ENCODE measurements at places on chromosomes 1 and 21.
A peak's percentile ranks its signal among the peaks of the same experiment; 100 is the strongest.

GRCh38 chr1:65166572-65167305, 18.7 kb downstream of the AK4 start:
- DNase-seq: no peak

DNA sequence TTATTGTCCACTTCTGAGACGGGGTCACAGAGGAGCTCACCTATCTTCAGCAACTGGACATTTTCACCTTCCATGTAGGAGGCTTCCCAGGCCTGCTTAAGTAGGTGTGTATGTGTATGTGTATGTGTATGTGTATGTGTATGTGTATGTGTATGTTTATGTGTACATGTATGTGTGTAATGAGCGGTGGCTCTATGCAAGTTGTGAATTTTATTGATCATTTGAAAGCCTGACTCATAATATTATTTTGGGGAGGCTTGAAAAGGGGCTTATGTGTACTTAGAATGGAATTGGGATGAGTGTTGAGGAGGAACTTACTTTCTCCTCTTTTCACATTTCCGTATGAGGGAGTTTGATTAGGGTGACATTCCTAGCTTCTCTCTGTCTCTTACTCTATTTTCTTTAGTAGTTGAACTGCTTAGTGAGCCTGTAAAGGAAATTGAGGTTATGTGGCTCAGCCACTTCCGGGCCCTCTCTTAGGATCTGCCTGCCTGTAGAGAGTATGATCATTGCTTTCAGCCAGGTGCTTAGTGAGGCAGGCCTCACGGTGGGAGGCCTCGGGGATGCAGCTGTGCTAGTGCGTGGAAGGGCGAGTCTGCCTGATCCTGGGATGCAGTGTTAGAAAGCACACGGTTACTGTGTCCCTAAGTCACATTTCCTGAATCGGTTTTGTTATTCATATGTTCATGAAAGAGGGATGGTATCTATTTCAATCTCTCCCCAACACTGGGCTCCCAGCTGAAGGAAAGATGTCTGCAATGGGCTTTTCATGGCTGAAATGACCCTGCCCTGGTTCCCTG, 61.0 kb downstream of the IER5 start:
- no peak for DNase-seq

- no peak for DNase-seq
Measured at GRCh38 chr1:154467434-154468102, 34.5 kb upstream of the TDRD10 start.

- peak; percentile 84 for DNase-seq
Measured at GRCh38 chr21:38355992-38356781, 99.4 kb downstream of the KCNJ15 start.

DNA sequence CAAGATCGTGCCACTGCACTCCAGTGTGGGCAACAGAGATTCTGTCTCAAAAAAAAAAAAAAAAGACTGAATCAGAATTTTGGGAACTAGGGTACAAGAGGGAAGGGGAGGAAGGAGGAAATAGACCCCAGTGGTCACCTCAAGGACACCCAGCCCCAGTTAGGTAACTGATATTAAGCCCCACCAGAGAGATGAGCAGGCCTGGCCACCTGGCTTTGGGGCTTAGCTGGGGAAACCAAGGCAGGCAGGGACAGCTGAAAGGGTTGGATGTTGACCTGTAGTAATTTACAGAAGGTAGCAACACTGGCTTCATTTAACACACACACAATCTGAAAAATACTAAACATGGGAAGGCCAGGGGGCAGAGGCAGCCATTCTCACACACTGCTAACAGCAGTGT, 5.2 kb upstream of the C1orf122 start:
- no peak for DNase-seq

DNA sequence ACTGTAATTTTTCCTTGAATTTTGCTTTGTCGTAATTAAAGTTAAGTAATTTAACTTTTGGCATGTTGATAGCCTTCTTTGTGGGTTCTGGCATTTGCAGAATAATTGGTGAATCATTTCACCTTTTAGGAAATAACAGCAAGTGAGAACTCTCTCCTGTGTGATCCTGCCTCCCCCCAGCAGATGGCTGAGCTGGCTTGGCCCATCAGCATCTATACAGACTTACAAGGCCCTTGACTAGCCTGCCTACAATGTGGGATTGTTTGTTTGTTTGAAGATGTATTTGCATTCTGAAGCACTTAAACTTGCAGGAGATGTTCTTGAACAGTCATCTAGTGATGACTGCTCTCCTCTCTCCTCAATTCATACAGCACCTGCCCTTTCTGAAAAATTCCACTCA, 55.9 kb downstream of the MACO1 start:
- peak; percentile 32 for DNase-seq
